ENCODE measurements at places on chromosomes 3 and 15.

DNA sequence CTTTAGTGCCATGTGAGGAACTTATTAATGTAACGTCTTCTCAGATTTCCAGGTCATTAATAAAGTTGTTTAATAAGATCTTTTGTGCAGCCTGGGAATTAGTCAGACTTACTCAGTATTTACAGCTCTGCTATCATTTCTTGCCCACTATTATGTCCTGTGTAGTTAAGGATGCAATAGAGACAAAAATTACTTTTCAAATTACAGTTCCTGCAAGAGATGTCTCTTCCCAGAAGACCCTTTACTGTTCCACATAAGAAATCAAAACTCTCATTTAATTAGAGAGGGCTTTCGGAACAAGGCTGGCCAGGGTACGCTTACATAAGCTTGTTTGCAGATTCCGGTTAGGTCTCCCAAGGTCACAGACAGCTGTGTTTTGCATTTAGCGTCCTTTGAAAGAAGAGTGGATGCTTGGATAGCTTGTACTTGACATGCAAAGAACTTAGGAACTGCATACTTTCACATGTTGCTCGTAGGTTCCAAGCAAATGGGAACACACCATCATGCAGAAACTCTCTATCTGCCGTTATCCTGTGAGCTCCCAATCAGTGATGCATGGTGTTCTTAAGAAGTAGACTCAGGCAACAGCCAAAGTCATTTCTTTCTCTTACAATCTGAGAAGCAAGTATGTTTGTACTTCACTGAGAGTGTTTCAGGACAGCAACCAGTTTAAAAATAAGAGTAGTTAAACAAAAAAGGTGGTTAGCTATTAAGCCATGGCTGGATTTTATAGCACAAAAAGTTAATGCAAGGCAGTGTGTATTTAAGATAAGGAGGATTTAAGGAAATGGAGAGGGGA, 37.4 kb downstream of the FILIP1L start:
- no peak for DNase-seq

- no peak for DNase-seq
Observed at GRCh38 chr3:136385457-136385856, 135.3 kb downstream of the PCCB start.

DNA sequence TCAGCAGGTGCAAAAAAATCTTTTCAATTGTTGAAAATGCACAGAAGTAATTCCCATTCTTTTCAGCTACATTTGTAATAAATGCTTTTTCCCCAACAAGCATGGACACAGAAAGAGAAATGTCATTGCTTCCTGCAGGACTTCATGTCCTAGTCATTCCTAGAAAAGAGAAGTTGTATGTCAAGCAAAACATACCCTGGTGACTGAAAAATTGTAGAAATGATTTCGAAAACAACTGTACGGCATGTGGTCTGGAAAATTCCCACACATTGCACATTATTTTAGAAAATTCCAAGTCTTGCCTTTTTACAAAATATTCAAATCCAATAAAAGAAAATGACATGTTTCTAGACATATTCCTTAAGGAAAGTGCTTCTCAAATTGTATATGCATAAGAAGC, 50.4 kb upstream of the ALCAM start:
- DNase-seq = no peak

DNA sequence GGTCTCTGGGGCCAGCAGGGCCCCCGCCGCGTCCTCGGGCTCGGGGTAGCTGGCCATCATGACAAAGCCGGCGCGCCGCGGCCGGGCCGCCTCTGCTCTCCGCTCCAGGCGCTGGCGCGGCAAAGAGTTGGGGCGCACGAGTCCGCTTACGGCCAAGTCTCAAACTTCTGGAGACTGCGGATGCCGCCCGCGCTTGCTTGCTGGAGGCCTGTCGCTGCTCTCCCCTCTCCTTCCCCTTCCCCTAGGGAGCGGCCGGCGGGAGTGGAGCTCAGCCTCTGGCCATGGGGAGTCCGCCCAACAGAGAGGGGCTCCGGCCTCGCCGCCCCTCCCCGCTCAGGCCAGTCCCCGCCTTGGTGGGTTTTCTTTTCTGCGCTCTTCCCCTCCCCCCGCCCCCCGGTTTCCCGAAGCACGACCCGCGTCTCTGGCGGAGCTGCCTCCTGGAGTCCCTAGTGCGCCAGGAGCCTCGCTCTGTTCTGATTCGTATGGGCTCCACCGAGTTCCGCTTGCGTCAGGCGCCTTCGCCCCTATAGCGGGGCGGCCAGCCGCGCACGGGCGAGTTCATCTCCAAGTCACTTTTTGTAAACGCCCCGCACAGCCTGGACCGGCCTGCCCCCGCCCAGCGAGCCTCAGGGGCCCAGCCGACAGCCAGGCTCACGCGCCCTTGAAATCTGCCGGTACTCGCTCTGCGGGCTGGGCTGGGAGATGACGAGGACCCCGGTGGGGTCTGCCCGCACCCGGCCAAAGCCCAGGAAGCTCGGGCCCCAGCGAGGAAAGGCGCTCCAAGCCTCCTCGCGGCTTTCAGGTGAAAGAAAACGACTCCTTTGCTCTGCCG, at the start of the genes FOXL2 and FOXL2NB:
FOXL2 (minus strand) TSS at position 475 of the 832 bp plus-strand sequence; CDS start at position 60, 415 bp downstream.
FOXL2NB (plus strand) TSS at position 555 of the 832 bp plus-strand sequence; CDS start at position 703, 148 bp downstream.
- no peak for DNase-seq

DNA sequence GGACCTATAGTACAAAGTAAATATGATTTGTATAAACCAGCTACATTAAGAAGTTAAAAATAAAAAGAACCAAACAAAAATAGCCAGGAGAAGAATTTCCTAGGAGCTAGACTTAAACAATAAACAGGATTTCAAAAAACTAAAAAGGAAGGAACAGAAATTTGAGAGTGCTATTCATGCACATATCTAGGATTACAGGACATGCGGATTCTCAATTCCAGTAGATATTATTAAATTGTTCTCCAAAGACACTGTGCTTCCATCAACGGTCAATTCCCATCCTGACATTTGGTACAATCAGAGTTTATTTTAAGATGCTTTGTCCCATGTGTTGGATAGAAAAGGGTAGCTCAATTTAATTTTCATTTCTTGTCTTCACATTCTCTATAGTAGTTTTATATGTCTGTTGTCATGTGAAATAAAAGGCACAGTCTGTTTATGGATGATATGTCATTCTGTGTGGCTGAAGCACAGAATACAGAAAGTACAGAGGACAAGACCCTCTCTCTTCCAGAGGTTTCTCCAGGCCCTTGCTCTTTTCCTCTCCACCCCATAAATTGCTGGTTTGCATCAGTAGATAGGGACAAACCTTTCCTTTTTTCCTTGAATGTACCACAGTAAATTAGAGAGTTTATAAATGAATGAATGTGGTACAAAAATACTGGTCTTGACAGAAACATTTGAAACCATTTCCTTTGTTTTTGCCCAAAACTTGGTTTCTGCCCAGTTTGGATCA, 3.5 kb downstream of the PLOD2 start:
- DNase-seq = no peak

DNA sequence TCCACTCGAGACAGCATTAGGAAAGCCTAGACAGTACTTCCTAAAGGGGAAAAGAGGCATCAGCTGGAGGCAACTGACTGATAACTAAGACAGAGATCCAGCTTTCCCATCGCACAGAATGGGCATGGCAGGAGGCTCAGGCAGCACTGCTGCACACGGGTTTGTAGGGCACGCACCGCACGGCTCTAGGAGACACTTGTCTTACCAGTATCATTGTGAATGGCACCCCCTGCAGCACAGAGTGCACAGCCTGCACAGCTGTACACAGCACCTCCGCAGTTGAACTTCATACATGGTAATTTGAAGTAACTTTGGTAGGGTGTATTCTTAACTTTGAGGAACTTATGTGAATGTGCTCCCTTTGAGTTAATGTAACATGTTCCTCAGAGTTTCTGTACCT, 281.6 kb downstream of the PLCL2 start:
- no peak for DNase-seq

GRCh38 chr3:194720048-194720447, 34.4 kb downstream of the FAM43A start:
- no peak for DNase-seq

- no peak for DNase-seq
Observed at GRCh38 chr3:70096376-70097066, 97.0 kb downstream of the SAMMSON start.

DNA sequence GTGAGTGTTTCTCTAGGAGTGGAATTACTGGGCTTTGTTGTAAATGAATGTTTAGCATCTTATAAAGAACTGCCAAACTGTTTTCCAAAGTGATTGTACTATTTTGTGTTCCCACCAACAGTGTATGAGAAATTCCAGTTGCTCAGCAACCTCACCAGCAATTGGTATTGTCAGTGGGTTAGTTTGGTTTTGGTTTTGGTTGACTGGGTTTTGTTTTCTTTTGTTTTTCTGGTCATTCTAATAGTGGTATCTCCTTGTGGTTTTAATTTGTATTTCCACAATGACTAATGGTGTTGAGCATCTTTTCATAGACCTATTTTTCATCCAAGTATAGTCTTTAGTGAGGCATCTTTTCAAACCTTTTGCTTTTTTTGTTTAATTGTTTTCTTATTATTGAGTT, 27.1 kb downstream of the FILIP1L start:
- DNase-seq = no peak

- no peak for DNase-seq
Observed at GRCh38 chr3:170689296-170689829, 103.5 kb upstream of the SLC7A14 start.

DNA sequence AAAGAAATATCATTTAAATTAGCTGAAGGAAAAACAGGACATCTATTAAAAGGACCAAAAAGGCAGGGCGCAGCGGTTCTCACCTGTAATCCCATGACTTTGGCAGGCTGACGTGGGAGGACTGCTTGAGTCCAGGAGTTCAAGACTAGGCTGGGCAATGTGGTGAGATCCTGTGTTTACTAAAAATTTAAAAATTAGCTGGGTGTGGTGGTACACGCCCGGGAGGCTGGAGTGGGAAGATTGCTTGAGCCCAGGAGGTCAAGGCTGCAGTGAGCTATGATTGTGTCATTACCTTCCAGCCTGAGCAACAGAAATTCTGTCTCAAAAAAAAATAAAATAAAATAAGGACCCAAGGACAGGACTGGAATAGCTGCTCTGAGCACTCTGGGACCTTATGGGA, 16.2 kb upstream of the HERC1 start:
- no peak for DNase-seq

GRCh38 chr15:84668221-84668982, 10.4 kb upstream of the NMB start:
- DNase-seq = no peak

- DNase-seq = no peak
Observed at GRCh38 chr3:212432-212831, 15.9 kb downstream of the CHL1 start.

- no peak for DNase-seq
Observed at GRCh38 chr15:70806992-70807712, 43.8 kb upstream of the UACA start.

DNA sequence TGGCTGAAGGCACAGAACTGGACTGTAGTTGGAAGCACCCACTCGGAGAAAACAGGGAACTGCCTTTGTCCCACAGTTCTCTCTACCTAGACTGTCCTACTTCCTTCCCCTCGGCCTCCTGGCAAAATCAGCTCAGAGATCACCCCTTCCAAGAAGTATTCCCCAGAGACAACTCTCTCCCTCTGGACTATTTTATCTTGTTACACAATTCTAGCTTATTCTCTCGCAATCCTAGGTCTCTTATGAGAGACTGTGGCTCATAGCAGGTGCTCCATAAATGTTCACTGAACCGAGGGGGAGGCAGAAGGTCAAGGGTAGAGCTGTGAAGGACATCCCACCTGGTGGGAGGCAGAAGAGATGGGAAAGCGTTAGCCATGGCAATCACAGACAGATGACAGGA, 10.6 kb downstream of the HEG1 start:
- DNase-seq = no peak

DNA sequence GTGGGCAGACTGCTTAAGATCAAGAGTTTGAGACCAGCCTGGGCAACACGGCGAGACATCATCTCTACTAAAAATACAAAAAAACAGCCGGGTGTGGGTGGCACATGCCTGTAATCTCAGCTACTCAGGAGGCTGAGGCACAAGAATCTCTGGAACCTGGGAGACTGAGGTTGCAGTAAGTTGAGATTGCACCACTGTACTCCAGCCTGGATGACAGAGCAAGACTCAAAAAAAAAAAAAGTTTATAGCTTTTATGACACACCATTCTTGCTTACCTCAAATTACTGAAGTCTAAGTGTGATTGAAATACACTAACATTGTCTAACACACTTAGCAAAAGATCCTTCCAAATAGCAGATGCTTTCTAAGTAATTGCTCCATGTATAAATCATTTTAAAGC, 207.6 kb downstream of the STAG1 start:
- no peak for DNase-seq

- DNase-seq = no peak
Observed at GRCh38 chr15:85671156-85671555, 123.6 kb downstream of the KLHL25 start.

DNA sequence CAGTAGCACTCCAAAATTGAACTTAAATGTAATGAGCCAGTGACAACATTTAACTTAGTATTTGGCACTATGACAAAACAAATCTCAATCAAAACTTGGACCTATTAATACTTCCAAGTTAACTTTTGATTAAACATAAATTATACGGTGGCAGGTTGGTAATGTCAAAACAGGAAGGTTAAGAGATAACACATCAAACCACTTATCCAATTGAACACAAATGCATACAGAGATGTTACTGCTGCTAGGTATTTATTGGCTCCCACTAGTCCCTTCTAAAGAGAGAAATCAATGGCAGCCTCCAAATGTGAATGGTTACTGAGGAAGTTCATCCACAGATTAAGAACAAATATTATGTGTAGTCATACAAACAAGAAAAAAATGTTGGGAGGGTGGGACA, 1.8 kb downstream of the GSK3B start:
- DNase-seq = no peak

- no peak for DNase-seq
Observed at GRCh38 chr3:139534992-139535879, 4.3 kb downstream of the RBP1 start.

GRCh38 chr15:61906961-61907752, 153.1 kb downstream of the VPS13C start:
- DNase-seq = no peak

DNA sequence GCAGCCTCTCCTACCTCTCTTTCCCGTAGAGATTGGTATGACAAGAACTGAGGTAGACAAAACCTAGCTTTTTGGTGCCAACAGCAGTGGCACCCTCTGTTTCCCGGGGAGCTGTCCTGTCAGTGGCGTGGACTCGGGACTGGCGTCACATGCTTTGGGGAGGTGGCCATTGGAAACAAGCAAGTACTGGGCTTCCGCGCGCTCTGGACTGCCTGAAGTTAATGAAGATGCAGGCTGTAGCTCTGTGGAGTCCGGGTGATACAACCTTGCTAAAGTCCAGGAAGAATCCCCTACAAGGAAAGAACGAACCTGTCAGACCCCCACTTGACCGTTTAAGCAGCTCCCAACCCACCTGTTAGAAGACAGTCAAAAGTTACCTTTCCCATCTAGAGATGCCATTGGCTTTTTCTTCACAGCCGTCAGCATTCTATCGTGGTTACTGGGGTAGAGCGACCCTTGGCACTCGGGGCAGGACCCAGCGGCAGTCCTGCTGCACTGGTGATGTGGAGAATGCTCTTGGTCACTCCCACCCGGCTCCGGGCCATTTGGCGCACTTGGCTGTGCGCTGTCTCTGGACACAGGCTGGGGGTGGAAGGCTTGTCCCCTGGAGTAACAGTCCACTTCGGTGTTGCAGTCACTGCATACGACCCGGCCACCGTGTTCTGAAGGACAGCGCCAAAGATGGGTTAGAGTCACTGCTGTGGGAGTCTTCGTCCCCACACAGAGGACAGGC, 120.5 kb downstream of the LRIG1 start:
- no peak for DNase-seq
